ENCODE measurements at places on chromosomes 2 and 18.

DNA sequence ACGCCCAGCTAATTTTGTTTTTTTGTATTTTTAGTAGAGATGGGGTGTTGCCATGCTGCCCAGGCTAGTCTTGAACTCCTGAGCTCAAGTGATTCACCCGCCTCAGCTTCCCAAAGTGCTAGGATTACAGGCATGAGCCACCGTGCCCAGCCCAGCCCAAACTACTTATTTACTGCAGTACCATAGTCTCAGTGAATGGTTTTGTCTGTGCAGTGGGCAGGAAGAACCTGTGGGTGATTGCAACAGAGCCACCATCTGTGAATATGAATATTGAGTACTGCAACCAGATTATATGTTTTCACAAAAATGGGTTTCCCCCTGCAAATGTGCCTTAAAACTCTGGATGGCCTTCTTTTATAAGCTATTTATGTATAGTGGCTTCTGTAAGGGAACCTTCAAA lies 9.1 kb downstream of the MPPE1 start:
- DNase-seq, result no peak

GRCh38 chr2:147003081-147003480 lies 841.7 kb upstream of the ACVR2A start:
- DNase-seq, result no peak

GRCh38 chr2:69177063-69177771 lies 164.2 kb downstream of the ANTXR1 start:
- DNase-seq, result no peak

GRCh38 chr2:201909348-201909747 lies 103.0 kb downstream of the CDK15 start:
- no peak for DNase-seq

DNA sequence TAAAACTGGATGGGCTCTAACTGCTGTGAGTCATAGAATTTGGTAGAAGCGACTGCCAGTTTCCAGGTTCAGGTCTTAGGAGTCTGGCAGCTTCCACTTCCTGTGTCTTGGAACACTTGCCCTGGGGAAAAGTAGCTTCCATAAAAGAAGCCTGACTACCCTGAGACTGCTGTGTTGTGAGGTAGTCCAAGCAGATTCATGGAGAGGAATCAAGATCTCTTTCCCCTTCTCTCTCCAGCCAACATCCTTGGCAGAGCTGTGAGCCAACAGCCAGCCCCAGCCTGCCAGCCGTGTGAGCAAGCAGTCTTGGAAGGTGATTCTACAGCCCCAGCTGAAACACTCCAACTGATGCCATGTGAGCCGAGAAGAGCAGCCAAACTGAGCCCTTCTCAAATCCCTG lies 33.7 kb downstream of the SLC20A1 start:
- DNase-seq, result no peak

GRCh38 chr2:72222829-72223564 lies 75.3 kb upstream of the CYP26B1 start:
- DNase-seq, result no peak

All from NCI-H2081 (cell line).